ENCODE measurements at places on chromosomes 2 and 18. TPM values are rescaled to one million over a fixed set of nuclear protein-coding genes. Genes with fewer than 3 reads are reported as not detected.

DNA sequence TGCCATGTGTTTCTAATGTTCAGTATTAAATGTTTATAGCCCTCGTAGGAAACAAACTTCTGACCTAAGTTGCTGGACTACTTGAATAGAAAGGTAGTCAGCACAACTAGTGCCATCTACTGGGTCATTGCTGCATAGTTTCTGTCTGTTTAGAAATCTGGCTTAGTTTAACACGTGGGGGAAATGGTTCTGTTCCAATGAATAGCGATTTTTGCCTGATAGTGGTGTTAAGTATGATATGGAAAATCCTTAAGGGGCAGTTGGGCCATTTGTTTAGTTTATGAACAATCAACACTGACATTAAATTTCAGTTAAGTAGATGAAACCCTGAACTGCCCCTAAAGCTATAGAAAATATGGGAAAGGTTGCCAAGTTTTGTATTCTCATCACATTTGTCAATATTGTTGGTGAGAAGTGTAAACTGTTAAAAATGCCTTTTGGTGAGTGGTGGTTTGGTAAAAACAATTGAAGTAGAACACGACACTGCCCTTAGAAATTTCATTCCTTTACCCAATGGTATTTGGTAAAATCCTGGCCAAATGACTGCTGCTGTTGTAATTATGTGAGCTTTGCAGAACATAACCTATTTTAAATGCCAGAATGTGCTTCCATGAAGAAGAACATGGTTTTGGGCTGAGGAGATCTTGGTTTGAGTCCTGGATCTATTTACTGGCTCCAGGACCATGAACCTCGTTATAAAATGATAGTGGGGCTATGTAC is 13.2 kb downstream of the NABP1 start:
- H3K27me3 ChIP-seq = no peaks in the 10 kb centered on the region
- H3K4me3 ChIP-seq = no peak overlapping the region
- H3K4me1 ChIP-seq = peaks cover 55% of the 10 kb centered on the region
- H3K27ac ChIP-seq = peak overlapping the region; percentile 60
- peak; percentile 31 for DNase-seq

WIPF1 gene
- 183 TPM for total RNA-seq

- peak overlapping the region; percentile 5 for H3K4me3 ChIP-seq
- H3K4me1 ChIP-seq = peaks cover 84% of the 10 kb centered on the region
- H3K27ac ChIP-seq = peak overlapping the region; percentile 85
- H3K27me3 ChIP-seq = no peaks in the 10 kb centered on the region
Observed at GRCh38 chr2:174615871-174616436, 18.4 kb upstream of the WIPF1 start.

GALR1 gene
- not detected for total RNA-seq

DNA sequence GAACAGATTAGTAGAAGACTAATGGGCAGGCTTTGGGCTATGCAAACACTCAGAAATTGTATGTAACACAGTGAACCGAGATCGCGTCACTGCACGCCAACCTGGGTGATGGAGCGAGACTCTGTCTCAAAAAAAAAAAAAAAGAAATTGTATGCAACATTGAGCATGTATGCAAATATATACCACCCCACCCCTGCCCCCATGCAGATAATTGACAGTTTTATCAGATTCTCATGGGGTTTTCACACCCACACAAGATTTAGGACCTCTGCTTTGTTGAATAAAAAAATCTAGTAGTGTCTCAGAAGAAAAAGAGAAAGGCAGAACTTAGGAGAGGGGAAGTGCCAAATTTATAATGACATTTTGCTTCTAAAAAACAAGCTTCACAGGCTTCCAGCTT is 131.6 kb upstream of the FN1 start:
- H3K27ac ChIP-seq = no peak overlapping the region
- H3K27me3 ChIP-seq = peaks cover 1% of the 10 kb centered on the region
- no peaks in the 10 kb centered on the region for H3K4me1 ChIP-seq
- no peak overlapping the region for H3K4me3 ChIP-seq
- no peaks in the 10 kb centered on the region for H3K36me3 ChIP-seq

DNA sequence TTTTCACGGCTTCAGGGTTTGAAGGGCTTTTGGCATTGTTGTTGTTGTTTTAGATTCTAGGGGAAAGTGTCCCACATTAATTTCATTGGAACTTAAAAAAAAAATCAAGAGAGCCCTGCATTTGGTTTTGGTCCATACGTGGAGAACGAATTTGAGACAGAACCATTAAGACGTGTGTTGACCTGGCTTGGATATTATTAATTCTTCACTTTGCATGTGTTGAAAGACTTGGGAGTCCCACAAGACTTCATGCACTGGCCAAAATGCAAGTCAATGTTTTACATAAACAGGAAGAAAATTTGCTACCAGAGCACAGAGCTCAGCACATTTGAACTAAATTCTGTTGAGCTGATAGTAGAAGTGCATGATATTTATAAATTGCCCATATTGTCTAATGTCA is 761.2 kb upstream of the ACVR2A start:
- no peak overlapping the region for H3K27ac ChIP-seq
- H3K4me1 ChIP-seq = peaks cover 5% of the 10 kb centered on the region
- H3K27me3 ChIP-seq = no peaks in the 10 kb centered on the region
- no peaks in the 10 kb centered on the region for H3K36me3 ChIP-seq
- DNase-seq = no peak

- DNase-seq = no peak
- H3K27me3 ChIP-seq = peaks cover 2% of the 10 kb centered on the region
- no peak overlapping the region for H3K4me3 ChIP-seq
- H3K4me1 ChIP-seq = no peaks in the 10 kb centered on the region
Observed at GRCh38 chr2:239425631-239426030, 24.8 kb upstream of the HDAC4 start.

GRCh38 chr18:54805571-54806334 is 22.5 kb upstream of the RAB27B start:
- H3K36me3 ChIP-seq = no peaks in the 10 kb centered on the region
- no peaks in the 10 kb centered on the region for H3K27me3 ChIP-seq
- no peak overlapping the region for H3K27ac ChIP-seq
- no peak overlapping the region for H3K4me3 ChIP-seq
- H3K4me1 ChIP-seq = peaks cover 13% of the 10 kb centered on the region

DNA sequence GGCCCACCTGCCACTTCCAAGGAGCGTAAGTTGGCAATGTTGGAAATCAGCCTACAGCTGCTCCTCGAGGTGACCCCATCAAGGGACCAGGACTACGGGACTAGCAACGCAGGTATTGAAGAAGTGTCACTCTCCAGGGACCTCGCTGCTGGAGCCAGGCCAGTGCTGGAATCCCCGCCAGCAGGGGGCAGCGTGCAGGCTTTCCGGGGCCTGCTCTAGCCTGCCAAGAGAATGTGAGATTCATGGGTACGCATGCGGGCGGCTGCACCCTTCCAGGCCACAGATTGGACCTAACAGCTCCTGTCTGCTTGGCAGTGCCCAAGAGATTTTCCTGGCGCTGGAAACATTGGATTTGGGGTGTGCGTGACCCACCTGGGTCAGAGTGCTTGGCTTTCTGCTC is 182.8 kb upstream of the RAB12 start:
- no peak overlapping the region for H3K27ac ChIP-seq
- H3K4me3 ChIP-seq = no peak overlapping the region
- H3K27me3 ChIP-seq = no peaks in the 10 kb centered on the region

PELI1 gene
- 38.4 TPM for total RNA-seq

GRCh38 chr2:46066116-46066515 is 231.1 kb upstream of the EPAS1 start:
- H3K27ac ChIP-seq = no peak overlapping the region
- H3K36me3 ChIP-seq = no peaks in the 10 kb centered on the region
- peaks cover 32% of the 10 kb centered on the region for H3K4me1 ChIP-seq
- no peaks in the 10 kb centered on the region for H3K27me3 ChIP-seq
- H3K4me3 ChIP-seq = no peak overlapping the region

DNA sequence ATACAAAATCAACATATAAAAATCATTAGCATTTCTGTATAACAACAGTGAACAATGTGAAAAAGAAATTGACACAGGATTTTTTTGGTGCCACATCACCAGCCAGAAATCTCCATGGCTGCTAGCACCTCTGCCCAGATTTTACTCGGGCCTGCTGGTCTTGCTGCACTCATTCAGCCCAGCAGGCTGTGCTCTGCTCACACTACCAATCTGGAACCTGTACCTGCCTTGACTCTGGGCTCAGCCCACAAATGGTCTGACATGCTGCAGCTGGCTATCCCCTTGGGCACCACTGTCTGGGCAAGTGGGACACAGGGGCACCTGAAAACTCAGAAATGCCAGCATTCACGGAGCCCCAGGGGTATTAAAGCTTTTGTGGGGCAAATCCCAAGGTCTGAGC is 392.5 kb upstream of the NRXN1 start:
- H3K4me1 ChIP-seq = no peaks in the 10 kb centered on the region
- no peaks in the 10 kb centered on the region for H3K27me3 ChIP-seq
- H3K36me3 ChIP-seq = no peaks in the 10 kb centered on the region
- no peak overlapping the region for H3K27ac ChIP-seq
- DNase-seq = no peak

NYAP2 gene
- not detected for total RNA-seq

MOCOS gene
- 0.36 TPM for total RNA-seq

FEV gene
- not detected for total RNA-seq

DNA sequence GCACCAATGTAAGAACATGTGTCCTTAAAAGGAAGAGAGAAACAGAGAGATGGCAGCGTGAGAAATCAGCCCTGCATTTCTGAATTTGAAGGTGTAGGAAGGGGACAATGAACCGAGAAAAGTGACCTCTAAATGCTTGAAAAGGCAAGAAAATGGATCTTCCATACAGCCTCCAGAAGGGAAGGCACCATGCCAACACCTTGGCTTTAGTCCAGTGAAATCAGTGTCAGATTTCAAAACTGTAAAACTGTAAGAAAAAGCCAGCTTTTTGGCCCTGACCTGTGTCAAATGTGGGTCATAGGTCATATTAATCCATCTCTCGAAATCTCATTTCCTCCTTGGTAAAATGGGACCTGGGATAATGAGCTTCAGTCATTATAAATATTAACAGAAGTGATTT is 762.3 kb downstream of the DCDC2C start:
- H3K27ac ChIP-seq = no peak overlapping the region
- DNase-seq = no peak
- H3K4me3 ChIP-seq = no peak overlapping the region
- H3K4me1 ChIP-seq = no peaks in the 10 kb centered on the region
- H3K27me3 ChIP-seq = no peaks in the 10 kb centered on the region

GRCh38 chr2:133591164-133591563 is 22.9 kb upstream of the NCKAP5 start:
- peaks cover 3% of the 10 kb centered on the region for H3K27me3 ChIP-seq
- DNase-seq = no peak
- no peak overlapping the region for H3K4me3 ChIP-seq
- H3K27ac ChIP-seq = no peak overlapping the region

HTR2B gene
- total RNA-seq = not detected

ADD2 gene
- total RNA-seq = 6.0 TPM

KIAA2012 gene
- not detected for total RNA-seq

FHL2 gene
- 1.3 TPM for total RNA-seq

DNA sequence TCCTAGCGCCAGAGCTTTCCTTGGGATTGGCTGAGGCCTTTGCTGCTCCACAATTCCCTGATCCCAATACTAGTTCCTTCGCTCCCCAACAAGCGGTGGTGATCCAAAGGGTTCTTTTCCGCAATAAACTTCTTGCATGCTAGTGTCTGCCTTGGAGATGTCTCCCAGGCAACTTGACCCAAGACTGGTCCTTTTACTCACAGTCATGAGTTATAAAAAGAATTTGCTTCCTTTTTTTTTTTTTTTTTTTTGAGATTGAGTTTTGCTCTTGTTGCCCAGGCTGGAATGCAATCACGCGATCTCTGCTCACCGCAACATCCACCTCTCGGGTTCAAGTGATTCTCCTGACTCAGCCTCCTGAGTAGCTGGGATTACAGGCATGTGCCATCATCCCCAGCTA is 89.8 kb upstream of the SP3 start:
- no peak for DNase-seq
- peaks cover 6% of the 10 kb centered on the region for H3K27me3 ChIP-seq
- no peak overlapping the region for H3K4me3 ChIP-seq
- H3K27ac ChIP-seq = no peak overlapping the region

GRCh38 chr18:24482821-24483220 is 22.4 kb downstream of the HRH4 start:
- H3K4me3 ChIP-seq = no peak overlapping the region
- H3K27ac ChIP-seq = no peak overlapping the region
- peaks cover 5% of the 10 kb centered on the region for H3K27me3 ChIP-seq
- DNase-seq = no peak
- H3K4me1 ChIP-seq = peaks cover 9% of the 10 kb centered on the region

GRCh38 chr2:21317131-21317530 is 193.4 kb downstream of the TDRD15 start:
- no peaks in the 10 kb centered on the region for H3K36me3 ChIP-seq
- H3K27me3 ChIP-seq = no peaks in the 10 kb centered on the region
- no peak overlapping the region for H3K4me3 ChIP-seq
- H3K27ac ChIP-seq = no peak overlapping the region

BARD1 gene
- 26.3 TPM for total RNA-seq

GAL3ST2 gene
- 0.93 TPM for total RNA-seq

DNA sequence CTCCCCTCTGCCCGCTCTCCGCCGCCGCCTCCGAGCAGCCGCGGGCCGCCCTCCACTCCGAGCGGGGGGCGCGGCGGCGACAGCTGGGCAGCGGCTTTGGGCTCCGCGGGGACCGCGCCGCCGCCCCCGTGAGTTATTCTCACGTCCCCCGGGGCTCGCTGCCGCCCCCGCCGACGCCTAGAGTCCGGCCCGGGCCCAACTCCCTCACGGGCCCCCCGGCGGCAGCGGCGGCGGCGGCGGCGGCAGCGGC is 645 bp downstream of the MIB1 start:
- DNase-seq = no peak
- H3K4me1 ChIP-seq = peaks cover 40% of the 10 kb centered on the region
- no peak overlapping the region for H3K4me3 ChIP-seq
- H3K36me3 ChIP-seq = peaks cover 2% of the 10 kb centered on the region
- H3K27ac ChIP-seq = no peak overlapping the region

FAM124B gene
- 0.39 TPM for total RNA-seq

DNA sequence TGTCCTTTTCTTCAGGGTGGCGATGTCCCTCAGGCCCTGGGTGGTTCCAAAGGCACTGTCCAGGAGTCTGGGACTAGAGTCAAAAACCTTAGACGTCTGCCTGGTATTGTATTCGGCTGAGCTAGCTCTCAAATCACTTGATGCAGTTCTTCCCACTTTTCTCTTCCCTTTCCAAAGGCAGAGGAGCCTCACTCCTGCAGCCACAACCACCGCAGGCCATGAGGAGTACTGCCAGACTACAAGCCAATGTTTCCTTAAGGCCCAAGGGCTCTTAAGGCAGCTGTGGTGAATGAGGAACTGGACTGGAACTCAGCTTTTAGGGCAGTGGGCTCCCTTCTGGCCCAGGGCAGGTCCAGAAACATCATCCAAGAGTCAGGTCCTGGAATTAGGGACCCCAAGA is 360.7 kb downstream of the SPAG16 start:
- DNase-seq = no peak
- H3K4me3 ChIP-seq = no peak overlapping the region
- no peak overlapping the region for H3K27ac ChIP-seq
- H3K36me3 ChIP-seq = no peaks in the 10 kb centered on the region

DNA sequence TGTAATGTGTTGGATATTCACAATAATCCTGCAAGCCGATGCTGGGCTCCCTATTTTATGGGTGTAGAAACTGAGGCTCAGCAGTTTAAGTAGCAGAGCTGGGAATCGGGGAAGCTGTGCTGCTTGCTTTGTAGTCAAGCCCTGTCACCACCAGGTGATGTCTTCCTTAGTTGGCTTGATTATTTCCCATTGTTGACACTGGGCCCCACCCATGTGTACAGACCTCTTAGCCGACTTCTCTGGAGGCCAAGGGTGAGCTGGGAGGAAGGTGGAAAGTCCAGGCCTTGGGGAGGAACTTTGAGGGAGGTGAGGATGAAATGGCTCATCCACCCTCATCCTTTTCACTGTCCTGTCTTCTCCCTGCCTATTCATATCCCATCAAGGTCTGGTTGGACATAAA is 60.0 kb downstream of the CAPN13 start:
- H3K27me3 ChIP-seq = peaks cover 3% of the 10 kb centered on the region
- no peak overlapping the region for H3K4me3 ChIP-seq
- no peak overlapping the region for H3K27ac ChIP-seq

MTIF2 gene
- total RNA-seq = 43.2 TPM
